ENCODE measurements at places on chromosomes 1 and 21.

GRCh38 chr1:94578856-94579255 lies 37.3 kb upstream of the F3 start:
- DNase-seq, result no peak

- DNase-seq, result no peak
These were observed 196.0 kb downstream of the RPS6KC1 start for GRCh38 chr1:213247038-213247437.

DNA sequence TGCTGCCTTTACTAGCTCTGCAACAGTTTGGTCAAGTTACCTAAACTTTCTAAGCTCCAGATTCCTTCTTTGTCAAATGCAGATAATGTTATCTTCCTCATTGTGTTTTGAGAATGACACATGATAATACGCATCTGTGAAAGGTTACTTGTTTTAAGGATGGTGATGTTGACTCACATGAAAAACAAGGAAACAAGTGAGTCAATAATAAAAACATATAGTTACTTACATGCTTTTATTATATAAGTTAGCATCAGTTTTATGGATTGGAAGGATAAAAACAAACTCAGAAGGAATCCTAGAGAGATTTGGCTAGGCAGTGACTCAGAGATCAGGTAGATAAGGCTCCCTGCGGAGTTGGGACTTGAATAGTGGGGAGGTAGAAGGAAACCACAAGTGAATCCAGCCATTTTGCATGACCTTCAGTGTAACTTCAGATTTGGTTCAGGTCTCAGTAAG lies 144.6 kb downstream of the LMO4 start:
- no peak for DNase-seq

- peak; percentile 58 for DNase-seq
These were observed 41.0 kb downstream of the MYOM3 start for GRCh38 chr1:24070821-24071393.
